ENCODE measurements at places on chromosomes 12 and 14.

GRCh38 chr12:42204362-42204761 lies 33.7 kb downstream of the YAF2 start:
- DNase-seq = no peak

DNA sequence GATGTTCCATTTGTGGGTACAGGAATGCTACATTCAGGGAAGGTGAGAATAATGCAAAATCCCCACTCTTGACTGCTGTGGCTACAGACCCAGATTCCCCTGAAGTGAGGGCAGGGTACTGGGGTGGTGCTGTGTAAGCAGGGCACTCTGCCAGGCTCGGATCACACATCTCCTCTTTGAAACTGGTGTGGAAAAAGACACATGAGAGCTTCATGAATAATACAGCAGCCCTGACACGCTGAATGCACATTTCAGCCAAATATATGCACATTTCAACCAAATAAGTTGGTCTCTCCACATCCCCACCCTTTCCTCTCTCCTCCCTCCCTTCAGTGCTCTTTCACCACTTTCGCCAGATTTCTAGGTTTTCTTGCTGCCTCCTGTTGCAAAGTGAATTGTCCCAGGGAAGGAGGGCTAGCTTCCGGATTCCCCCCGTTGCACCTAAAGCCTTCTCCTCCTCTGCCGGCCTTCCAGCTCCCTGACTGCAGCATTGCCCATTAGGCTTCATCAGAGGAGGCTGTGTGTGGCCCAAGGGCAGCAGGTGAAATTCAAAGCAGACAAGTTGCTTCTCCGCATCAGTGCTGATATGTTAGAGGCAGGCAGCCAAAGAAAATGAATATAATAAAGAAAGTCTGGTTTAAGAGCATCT lies 118.2 kb upstream of the TMCC3 start:
- DNase-seq = no peak

- DNase-seq = no peak
Measured at GRCh38 chr12:32587581-32588495, 91.3 kb upstream of the DNM1L start.

GRCh38 chr12:120872487-120872886 lies 31.7 kb downstream of the SPPL3 start:
- DNase-seq = no peak

GRCh38 chr14:103260629-103261124 lies 73.4 kb upstream of the EIF5 start:
- DNase-seq = no peak

- no peak for DNase-seq
Measured at GRCh38 chr12:6891646-6892001, 13.0 kb upstream of the LRRC23 start.

- no peak for DNase-seq
Measured at GRCh38 chr14:65948302-65948701, 535.8 kb downstream of the FUT8 start.

GRCh38 chr14:71472356-71473340 lies 459.6 kb upstream of the RGS6 start:
- DNase-seq = no peak

DNA sequence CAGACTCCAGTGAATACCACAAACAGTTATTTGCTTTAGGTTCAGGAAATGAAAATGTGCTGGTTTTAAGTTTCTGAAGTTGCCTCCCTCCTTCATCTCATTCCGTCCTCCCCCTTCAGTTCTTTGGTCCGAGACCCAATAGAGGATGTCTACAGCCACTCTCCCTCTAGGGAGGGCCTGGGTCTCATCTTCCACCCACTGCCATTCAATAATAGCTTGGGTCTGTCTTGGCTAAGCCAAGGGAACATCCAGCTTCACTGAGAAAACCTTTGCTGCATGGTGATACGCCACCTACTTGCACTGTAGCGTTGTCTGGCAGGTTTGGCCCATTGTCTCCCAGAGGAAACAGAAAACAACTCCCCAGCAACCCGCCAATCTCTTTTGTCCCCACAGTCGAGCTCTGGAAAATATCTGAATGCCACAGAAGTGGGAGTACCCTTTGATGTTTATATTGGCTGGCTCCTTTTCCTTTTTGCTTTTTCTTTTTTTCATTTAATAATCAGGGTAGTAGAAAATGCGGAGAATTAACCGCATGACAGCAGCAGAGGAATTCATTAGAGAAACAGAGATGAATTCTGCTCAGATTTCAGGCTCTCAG lies 380.1 kb downstream of the RAD51B start:
- no peak for DNase-seq

DNA sequence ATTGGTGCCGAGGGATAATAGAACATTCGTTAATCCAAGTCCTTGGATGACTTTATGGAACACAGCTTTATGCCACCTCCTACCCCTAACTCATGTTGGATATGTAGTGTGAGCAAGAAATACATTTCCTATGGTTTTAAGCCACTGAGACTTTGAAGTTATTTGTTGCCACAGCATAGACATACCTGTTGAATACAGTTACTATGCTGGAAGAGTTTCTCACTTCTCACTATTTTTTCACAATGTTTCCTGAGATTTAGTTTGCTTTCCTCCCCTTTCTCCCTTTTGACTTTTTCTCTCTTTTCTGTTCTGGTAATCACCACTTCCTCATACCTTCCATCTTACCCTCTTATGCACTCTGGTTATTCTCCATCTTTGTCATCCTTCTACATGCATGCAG lies 7.5 kb upstream of the CLEC4E start:
- no peak for DNase-seq

DNA sequence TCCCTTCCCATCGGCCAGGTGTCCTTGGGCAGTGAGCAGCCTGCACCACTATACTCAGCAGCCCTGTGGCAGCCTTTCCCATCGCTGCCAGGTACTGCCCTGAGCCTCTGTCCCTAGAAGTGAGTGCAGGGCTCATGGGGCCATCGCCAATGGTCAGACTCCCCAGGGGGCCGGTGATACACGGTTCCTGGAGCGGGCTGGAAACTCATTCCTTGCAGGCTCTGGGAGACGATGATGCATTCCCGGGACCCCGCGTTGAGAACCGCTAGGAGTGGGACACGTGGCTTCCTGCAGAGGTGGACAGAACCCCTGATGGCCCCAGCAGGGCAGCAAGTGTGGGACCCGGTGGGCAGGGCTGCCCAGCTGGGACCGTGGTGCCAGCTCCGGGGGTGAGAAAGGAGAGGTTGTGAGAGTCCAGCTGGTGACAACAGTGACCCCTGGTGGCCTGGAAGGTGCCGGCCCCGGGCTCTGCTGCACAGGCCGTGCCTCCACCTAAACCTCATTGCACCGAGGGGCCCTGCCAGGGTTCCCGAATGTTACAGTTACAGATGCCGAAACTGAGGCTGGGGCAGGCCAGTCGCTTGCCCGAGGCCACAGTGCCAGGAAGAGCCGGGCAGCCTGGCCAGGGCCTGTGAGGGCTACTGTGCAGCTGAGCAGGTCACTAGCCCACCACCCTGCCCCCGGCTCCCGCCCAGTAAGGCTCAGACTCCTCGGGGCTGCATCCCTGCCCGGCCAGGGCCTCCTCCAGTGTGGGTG lies 33.8 kb downstream of the FBRSL1 start:
- DNase-seq = peak; percentile 73
